ENCODE measurements at places on chromosomes 12 and 14. TPM values are rescaled to one million over a fixed set of nuclear protein-coding genes. Genes with fewer than 3 reads are reported as not detected.

The PRH2 gene
- not detected for total RNA-seq

The CNTN1 gene
- total RNA-seq, result 0.46 TPM

GRCh38 chr14:26163761-26164160 is 434.1 kb downstream of the NOVA1 start:
- no peak for DNase-seq

GRCh38 chr14:23929822-23930294 is 23.7 kb upstream of the DHRS4 start:
- peak; percentile 75 for DNase-seq

Measured in Right ventricle myocardium superior (tissue), 1 donor.